ENCODE measurements at places on chromosomes 16 and 17. TPM values are rescaled to one million over a fixed set of nuclear protein-coding genes. Genes with fewer than 3 reads are reported as not detected.

The CAPN15 gene
- 275 TPM for total RNA-seq

The B9D1 gene
- total RNA-seq = 3.1 TPM

The TERB1 gene
- total RNA-seq = 1.0 TPM

GRCh38 chr17:77526259-77526711 lies 385.5 kb downstream of the SEC14L1 start:
- DNase-seq = no peak

- DNase-seq = no peak
Observed at GRCh38 chr16:88064011-88064888, 113.0 kb downstream of the BANP start.

DNA sequence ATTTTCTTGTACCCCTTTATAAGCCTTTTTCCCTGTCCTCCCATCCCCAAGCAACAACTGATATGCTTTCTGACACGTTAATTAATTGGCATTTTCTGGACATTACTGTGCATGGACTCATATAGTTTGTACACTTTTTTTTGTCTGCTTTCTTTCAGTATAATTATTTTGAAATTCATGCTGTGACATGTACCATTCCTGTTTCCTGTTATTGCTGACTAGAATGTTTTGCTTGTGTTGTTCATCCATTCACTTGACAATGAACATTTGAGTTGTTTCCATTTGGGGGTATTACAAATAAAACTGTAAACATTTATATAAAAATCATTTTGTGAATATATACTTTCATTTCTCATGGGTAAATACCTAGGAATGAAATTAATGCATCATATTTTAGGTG lies 50.6 kb downstream of the RBBP6 start:
- DNase-seq = no peak

- no peak for DNase-seq
Observed at GRCh38 chr17:55768936-55769624, 18.2 kb downstream of the PCTP start.

- DNase-seq = peak; percentile 64
Observed at GRCh38 chr17:32007463-32008298, 498 bp downstream of the LRRC37B start.

- DNase-seq = peak; percentile 79
Observed at GRCh38 chr17:13030459-13031300, 12.9 kb upstream of the ELAC2 start.

- peak; percentile 41 for DNase-seq
Observed at GRCh38 chr17:82231562-82232321, 2.9 kb downstream of the SLC16A3 start.

GRCh38 chr17:81417879-81418709 lies 22.8 kb downstream of the BAHCC1 start:
- DNase-seq = no peak

DNA sequence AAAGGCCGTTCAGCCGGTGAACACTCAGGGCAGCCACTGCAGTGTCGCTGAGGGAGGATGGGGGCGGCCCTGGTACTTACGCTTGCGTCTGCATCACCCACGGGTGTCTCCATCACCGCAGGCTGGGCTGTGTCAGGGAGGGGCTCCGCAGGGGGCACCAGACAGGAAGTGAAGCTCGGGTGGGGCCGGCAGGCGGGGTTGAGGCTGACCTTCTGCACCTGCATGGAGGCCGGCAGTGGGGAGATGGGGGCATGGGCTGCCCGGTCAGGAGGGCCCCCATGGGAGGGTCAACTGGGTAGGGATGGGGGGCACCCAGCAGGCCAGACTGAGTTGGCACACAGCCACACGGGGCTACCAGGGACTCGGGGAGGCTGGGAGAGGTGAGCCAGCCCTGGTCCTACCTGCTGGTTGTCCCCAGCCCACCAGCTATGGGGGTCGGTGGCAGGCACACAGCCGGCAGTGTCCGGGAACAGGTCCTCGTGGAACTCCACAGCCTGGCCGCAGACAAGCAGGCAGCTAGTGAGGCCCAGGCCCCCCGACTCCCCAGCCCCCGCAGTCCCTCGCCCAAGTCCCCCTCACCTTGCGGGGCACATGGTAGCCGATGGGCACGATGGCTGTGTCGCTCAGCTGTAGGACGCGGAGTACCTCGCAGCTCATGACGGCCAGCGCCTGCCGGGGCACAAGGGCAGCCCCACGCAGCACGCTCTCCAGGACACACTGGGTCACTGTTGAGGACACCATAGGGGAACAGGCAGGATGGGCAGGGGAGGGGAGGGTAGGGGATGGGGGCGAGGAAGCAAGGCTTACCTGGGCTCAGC lies 7.2 kb upstream of the VASN start:
- DNase-seq = no peak

Data from natural killer cell (primary cell).